ENCODE measurements at places on chromosomes 2 and 18. TPM values are rescaled to one million over a fixed set of nuclear protein-coding genes. Genes with fewer than 3 reads are reported as not detected.
A peak's percentile ranks its signal among the peaks of the same experiment; 100 is the strongest.

HOXD12 gene
- total RNA-seq: not detected

GRCh38 chr2:237978058-237978712 lies 11.4 kb downstream of the UBE2F start:
- DNase-seq: peak; percentile 48

GRCh38 chr2:211928201-211928600 lies 610.4 kb downstream of the ERBB4 start:
- no peak for DNase-seq

- DNase-seq: no peak
Measured at GRCh38 chr2:197216361-197216979, 94.1 kb downstream of the ANKRD44 start.

DNA sequence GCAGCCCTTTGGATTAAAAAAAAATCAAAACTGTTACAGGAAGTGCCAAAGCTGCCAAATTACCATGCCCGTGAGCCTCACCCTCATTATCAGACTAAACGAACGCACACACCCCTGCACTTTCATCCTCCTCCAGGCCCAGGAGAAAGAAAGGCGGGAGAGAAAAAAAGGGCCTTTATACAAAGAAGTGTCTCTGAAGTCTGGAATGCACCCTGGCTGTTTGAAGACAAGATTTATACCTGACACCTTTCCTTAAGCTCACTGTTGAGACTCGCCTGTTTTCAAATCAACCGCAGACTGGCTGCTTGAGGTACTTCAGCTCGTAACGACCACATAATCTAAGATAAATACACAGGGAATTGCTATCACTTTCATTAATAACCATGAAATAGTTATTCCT lies 31.0 kb downstream of the EDAR start:
- no peak for DNase-seq

DNA sequence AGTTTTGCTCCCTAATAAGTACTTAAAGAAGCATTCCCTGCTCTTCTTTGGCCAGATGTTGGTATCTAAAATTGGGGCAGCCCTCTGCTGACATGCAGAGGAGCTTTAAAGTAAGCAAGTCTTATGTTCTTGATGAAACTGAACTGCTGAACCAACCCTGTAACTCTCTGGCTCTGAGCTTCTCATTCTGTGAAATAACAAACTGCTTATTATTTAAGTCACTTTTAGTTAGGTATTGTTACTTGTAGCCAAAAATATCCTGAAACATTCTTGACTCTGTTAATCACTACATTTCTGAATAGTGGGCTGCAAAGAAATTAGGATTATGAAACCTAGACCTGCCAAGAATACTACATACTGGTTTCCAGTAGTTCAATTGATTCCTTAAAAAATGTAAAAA lies 15.5 kb downstream of the PPP3R1 start:
- no peak for DNase-seq
